ENCODE measurements at places on chromosomes 7 and 10. TPM values are rescaled to one million over a fixed set of nuclear protein-coding genes. Genes with fewer than 3 reads are reported as not detected.

Gene CRYGN
- 0.59 TPM for total RNA-seq

Gene SLC18A2
- total RNA-seq: 8.7 TPM

Gene CACNB2
- total RNA-seq: 5.9 TPM

DNA sequence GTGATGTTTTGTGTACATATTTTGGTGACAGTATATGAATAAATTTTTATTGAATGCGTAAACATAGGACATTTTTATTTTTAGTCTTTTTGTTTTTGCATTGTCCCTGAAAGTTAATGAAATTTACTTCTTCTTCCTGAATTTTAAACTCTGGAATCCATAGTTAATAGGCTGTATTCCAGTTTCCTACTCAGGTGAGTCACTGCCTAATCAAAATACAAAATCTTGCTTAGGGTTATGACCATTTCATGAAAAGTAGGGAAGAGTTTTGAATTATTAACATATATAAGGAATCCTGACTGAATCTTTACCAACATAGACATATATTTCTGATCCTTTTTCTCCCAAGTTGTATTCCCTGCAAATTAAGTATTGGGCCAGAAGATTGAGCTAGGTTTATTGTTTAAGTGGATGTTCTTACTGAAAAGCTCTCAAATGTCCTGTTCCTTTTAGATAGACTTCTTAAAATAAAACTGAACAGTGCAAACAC lies 2.6 kb downstream of the CREM start:
- no peak overlapping the region for H3K4me3 ChIP-seq
- no peaks in the 10 kb centered on the region for H3K36me3 ChIP-seq
- no peaks in the 10 kb centered on the region for H3K27me3 ChIP-seq
- H3K27ac ChIP-seq: no peak overlapping the region
- DNase-seq: no peak

- H3K4me1 ChIP-seq: no peaks in the 10 kb centered on the region
- H3K36me3 ChIP-seq: no peaks in the 10 kb centered on the region
- H3K4me3 ChIP-seq: no peak overlapping the region
- no peak for DNase-seq
Observed at GRCh38 chr10:70549351-70549961, 53.1 kb downstream of the PRF1 start.

DNA sequence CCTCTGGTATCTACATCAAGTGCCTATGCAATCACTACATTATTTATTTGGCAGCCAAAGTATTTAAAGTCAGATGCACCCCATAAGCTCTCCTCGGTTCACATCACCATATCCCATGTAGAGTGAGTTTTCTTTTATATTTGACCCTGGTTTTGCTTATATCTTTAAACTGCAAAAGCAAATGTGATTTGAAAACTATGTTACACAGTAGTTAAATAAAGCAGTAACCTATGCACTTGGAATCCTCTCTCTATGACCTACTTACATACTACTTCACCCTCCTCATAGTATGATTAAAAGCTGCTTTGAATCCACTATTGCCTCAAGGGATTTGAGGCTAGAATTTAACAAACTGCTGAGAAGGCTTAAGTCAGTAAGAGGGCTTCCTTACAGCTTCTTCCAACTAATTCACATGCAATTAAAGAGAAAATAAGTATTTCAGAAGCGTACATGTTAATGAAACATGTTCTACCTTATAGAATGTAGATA lies 2.2 kb upstream of the CELF2 start:
- no peaks in the 10 kb centered on the region for H3K36me3 ChIP-seq
- H3K27me3 ChIP-seq: peaks cover 34% of the 10 kb centered on the region
- H3K27ac ChIP-seq: no peak overlapping the region
- H3K4me1 ChIP-seq: peaks cover 36% of the 10 kb centered on the region

- H3K4me3 ChIP-seq: no peak overlapping the region
- H3K4me1 ChIP-seq: peaks cover 14% of the 10 kb centered on the region
- no peaks in the 10 kb centered on the region for H3K36me3 ChIP-seq
- no peak overlapping the region for H3K27ac ChIP-seq
- DNase-seq: no peak
Observed at GRCh38 chr7:143433759-143434158, 9.5 kb upstream of the TAS2R60 start.

DNA sequence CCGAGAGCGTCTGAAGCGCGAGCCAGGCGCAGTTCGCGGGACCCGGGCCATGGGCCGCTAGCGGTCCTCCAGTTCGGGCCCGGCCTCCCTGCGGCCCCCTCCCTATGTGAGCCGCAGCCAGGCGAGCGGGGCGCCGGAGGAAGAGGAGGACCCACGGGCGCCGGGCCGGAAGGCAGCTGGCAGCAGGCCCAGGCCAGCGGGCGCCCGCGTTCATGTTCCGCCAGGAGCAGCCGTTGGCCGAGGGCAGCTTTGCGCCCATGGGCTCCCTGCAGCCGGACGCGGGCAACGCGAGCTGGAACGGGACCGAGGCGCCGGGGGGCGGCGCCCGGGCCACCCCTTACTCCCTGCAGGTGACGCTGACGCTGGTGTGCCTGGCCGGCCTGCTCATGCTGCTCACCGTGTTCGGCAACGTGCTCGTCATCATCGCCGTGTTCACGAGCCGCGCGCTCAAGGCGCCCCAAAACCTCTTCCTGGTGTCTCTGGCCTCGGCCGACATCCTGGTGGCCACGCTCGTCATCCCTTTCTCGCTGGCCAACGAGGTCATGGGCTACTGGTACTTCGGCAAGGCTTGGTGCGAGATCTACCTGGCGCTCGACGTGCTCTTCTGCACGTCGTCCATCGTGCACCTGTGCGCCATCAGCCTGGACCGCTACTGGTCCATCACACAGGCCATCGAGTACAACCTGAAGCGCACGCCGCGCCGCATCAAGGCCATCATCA lies 1.1 kb downstream of the ADRA2A start:
- peaks cover 55% of the 10 kb centered on the region for H3K27me3 ChIP-seq
- no peak overlapping the region for H3K27ac ChIP-seq
- peak overlapping the region; percentile 74 for H3K4me3 ChIP-seq
- H3K4me1 ChIP-seq: no peaks in the 10 kb centered on the region

- H3K36me3 ChIP-seq: no peaks in the 10 kb centered on the region
- no peak overlapping the region for H3K27ac ChIP-seq
- no peak for DNase-seq
- H3K4me3 ChIP-seq: no peak overlapping the region
Observed at GRCh38 chr10:75696536-75696935, 265.1 kb downstream of the LRMDA start.

- no peak overlapping the region for H3K27ac ChIP-seq
- no peaks in the 10 kb centered on the region for H3K36me3 ChIP-seq
- peak; percentile 68 for DNase-seq
- peak overlapping the region; percentile 81 for H3K4me3 ChIP-seq
- H3K27me3 ChIP-seq: peaks cover 55% of the 10 kb centered on the region
Observed at GRCh38 chr10:29734962-29735627, 100.3 kb upstream of the SVIL start.

DNA sequence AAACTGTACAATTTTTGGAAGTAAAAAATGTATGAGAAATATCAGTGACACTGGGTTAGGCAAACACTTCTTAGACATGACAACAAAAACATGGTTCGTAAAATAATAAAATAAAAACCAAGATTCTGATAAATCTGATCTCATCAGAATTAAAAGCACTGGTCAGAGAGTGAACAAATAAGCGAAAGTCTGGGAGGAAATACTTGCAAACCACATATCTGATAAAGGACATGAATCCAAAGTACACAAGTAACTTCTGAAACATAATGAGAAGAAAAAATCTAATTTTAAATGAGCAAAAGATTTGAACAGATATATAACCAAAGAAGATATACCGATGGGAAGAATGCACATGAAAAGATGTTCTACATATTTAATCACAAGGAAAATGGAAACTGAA lies 91.5 kb downstream of the RTKN2 start:
- no peak for DNase-seq
- H3K4me3 ChIP-seq: no peak overlapping the region
- no peaks in the 10 kb centered on the region for H3K36me3 ChIP-seq
- no peaks in the 10 kb centered on the region for H3K27me3 ChIP-seq
- no peaks in the 10 kb centered on the region for H3K4me1 ChIP-seq

Measured in GM23338 (cell line).